Hematopoietic multipotent progenitor cell treated with erythropoietin and hydrocortisone succinate and interleukin-3 and kit ligand, for 6 days (in vitro differentiated cells): ENCODE measurements at places on chromosomes 3 and 15.

DNA sequence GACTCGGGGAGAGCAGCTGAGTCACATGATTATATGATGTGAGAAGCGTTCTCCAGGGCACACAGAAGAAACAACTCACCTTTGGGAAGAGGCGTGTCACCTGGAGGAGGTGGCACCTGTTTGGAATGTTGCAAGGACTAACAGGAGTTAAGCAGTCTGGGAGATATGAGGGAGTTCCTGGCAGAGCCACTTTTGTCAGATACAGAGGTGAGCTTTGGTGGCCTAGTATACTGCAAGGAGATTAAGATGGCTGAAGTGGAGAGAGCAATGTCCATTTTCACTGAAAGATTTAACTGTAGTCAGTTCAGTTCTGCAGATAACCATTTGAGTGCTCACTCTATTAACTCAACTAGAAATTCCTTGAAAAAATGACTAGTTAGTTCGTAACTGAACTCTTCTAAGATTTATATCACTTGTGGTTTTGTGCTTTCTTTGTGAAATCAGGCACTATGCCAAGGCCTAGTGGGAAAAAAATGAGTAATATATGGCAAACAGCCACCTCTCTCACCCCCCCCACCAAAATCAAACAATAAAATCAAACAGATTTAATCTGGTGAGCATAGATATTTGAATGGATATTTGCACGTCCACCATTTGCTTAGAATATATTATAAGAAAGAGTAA, 61.3 kb downstream of the CRYBG3 start:
- DNase-seq = peak; percentile 61

- DNase-seq = no peak
Measured at GRCh38 chr3:179865861-179866505, 170.8 kb downstream of the PEX5L start.

DNA sequence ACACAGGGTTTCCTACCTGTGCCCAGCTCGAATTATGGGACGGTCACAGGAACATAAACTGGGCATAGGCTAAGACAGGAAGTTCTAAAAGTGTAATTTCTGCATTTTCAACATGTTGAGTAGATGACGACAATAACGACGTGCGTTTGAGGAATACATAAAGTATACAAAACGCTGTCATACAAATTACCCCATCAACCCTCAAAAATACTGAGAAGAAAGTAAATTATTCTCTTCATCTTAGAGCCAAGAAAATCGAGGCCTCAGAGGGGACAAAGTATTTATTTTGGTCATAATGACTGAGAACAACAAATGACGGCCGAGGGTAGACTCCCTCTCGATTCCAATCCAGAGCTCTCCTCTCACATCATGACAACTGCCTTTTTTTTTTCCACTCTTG, 60.8 kb downstream of the RUBCN start:
- no peak for DNase-seq

GRCh38 chr3:126287171-126287535, 70.1 kb downstream of the KLF15 start:
- DNase-seq = no peak

DNA sequence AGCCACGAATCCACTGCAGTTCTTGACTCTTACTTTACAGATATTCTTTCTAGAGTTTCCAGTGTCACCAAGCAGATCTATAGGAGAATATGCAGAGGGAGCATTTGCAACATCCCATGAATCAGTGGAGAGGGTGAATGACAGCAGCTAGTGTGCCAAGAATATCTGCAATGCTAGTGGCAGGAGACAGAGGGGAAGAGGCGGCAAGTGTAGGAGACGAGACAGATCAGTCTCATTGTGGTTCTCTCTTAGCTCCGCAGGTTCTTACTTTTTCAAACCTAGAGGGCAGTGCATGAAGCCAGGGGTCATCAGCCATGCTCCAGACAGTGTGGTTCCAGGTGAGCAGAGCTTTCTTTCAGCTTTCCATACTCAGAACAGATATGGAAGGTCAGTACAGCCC, 744 bp downstream of the ZNF619 start:
- DNase-seq = peak; percentile 46

- no peak for DNase-seq
Measured at GRCh38 chr3:183862610-183863009, 22.1 kb downstream of the PARL start.

GRCh38 chr15:35630532-35630931, 84.6 kb upstream of the DPH6 start:
- DNase-seq = peak; percentile 32

DNA sequence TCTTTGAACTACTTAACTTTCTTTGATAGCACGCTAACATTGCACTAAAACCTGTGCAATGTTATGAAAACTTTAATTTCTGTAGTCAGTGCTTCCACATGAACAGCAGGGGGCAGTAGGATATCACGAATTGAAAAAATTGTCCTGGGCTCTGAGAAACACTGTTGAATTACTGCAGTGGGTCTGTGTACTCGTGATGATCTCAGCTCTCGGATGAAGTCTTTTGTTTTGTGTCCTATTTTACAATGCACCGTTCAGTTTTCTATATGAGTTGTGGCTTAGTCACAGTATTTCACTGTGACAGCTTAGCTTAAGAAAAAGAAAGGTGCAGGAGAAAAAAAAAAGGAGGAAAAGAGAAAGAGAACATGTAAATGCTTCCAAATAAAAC, 141.3 kb upstream of the CCDC54 start:
- peak; percentile 90 for DNase-seq

GRCh38 chr15:92480361-92480760, 86.7 kb downstream of the ST8SIA2 start:
- no peak for DNase-seq

DNA sequence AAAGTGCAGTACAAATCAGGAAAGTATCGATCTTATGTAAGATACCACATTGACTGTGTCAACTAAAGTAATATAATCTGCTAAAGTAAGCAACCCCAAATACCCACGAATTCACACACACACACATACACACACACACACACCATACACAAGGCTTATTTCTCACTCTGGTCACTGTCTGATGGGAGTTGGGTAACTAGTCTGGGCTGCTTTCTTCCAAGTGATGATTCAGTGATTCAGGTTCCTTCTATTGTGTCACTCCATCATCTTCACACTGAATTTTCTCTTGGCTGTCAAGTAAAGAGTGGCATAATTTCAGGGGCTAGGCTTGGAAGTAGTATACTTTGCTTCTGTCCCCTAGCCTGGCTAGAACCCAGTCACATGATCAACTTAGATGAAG, 104.8 kb upstream of the CCDC54 start:
- DNase-seq = no peak

- peak; percentile 52 for DNase-seq
Measured at GRCh38 chr3:149151843-149152242, 22.4 kb downstream of the HPS3 start.

DNA sequence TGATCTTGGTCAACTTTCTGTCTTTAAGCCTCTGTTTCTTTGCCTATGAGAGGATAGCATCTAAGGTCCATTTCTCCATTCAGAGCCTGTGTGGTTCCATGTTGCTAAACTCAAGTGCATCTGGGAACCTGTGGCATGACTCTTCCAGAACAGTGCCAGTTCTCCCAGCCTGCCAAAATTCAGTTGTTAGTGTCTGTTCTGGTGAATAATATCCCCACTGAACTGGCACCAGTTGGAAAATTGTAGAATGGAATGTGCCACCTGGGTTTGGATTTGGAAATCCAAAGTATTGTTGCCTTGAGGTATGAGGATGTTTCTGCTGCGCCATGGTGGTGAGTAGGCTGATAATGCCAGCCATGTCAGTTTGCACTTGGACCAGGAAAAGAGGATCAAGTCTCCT, 31.3 kb downstream of the TIMP4 start:
- DNase-seq = no peak

- no peak for DNase-seq
Measured at GRCh38 chr3:118226206-118226605, 808.4 kb downstream of the IGSF11 start.

- DNase-seq = no peak
Measured at GRCh38 chr3:98894791-98895576, 6.5 kb downstream of the DCBLD2 start.

- DNase-seq = no peak
Measured at GRCh38 chr15:60683156-60683555, 204.2 kb upstream of the ICE2 start.
